ENCODE measurements at places on chromosomes 11 and 22. TPM values are rescaled to one million over a fixed set of nuclear protein-coding genes. Genes with fewer than 3 reads are reported as not detected.

TRIM64C gene
- total RNA-seq = not detected

MUC15 gene
- total RNA-seq = 7.1 TPM

OR8B8 gene
- not detected for total RNA-seq

PDGFD gene
- 14.4 TPM for total RNA-seq

MRGPRX3 gene
- total RNA-seq = not detected

MISFA gene
- total RNA-seq = 8.2 TPM

TMEM223 gene
- 30.1 TPM for total RNA-seq

DNA sequence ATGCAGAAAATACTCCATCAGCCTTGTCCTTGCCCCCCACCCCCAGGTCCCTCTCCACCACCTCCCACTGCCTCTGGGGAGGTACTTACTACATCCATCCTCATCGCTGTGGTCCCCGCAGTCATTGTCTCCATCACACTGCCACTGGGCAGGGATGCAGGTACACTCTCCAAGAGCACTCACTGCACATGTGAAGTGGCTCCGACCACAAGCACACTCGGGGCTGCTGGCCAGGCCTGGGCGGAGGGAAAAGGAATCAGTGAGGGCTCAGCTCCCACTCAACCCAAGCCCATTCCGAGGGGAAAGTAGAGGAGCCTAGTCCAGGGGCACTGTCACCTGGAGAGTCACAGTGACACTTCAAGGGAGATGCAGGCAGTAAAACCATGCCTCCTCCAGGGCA, 15.7 kb downstream of the LRP4 start:
- DNase-seq = no peak

- DNase-seq = no peak
Observed at GRCh38 chr11:129063118-129063517, 120.4 kb upstream of the TP53AIP1 start.

- DNase-seq = no peak
Observed at GRCh38 chr11:30106222-30107181, 89.7 kb upstream of the KCNA4 start.

- no peak for DNase-seq
Observed at GRCh38 chr11:2513441-2513840, 68.6 kb downstream of the KCNQ1 start.

- no peak for DNase-seq
Observed at GRCh38 chr11:575313-575995, 816 bp upstream of the PHRF1 start.

DNA sequence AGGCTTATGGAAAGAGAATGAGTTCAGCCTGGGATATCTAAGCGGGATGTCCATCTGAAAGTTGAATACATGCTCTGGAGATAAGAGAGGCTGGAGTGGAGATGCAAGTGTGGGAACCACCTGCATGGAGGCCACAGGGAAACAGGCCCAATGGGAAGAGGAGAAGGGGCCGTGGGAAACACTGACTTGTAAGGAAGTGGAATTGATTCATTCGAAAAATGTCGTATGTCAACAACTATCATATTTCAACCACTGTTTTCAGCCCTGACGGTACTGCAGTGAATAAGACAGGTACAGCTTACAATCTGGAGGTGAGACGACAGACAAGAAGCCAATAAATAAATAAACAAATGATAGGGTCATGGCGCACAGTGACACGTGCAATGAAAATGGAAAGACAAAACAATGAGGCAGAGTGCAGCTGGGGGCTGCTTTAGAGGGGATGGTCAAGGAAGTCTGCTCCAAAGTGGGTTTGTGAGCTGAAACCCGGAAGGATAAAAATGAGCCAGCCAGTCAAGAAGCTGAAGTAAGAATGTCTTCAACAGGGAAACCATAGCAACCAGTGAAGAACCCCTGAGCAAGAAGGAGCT, 35.9 kb downstream of the EFCAB6 start:
- DNase-seq = no peak

DNA sequence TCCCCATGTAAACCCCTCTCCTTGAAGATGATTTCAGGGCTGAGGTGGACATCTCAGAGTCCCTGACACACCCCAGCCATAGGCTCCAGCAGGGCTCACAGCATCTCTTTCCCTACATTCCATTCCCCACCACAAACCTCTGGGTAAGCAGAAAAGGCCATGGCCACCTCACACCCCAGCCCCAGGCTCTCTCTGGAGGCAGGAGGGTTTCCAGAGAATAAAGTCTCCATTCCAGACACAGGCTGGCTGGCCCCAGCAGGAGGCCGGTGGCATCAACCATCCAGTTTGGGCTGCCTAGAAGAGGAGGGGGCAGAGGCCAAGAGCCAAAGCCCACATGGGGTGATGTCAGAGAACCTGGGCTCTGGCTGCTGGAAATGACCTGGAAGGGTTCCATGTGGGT, 61.4 kb downstream of the TP53I11 start:
- DNase-seq = peak; percentile 15

- no peak for DNase-seq
Observed at GRCh38 chr11:125304876-125305275, 140.3 kb downstream of the PKNOX2 start.

GRCh38 chr22:20243537-20244249, 24.4 kb downstream of the RTN4R start:
- DNase-seq = peak; percentile 67

DNA sequence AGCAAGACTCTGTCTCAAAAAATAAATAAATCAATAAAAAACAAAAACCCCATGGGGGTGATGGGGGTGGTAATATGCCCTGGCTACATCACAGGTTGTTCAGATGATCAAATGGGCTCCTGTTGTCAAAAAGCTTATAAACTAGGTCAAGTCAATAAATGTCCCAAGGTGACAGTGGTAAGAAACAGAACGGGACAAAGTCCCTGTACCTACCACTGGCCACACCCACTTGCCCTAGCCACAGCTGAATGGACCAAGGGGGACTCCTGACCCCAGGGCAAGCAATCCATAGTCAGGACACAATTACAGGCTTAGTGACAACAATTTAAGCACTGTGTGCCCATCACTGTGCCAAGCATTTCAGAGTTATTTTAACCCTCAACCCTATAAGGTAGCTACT, 6.0 kb downstream of the NAGA start:
- DNase-seq = no peak

DNA sequence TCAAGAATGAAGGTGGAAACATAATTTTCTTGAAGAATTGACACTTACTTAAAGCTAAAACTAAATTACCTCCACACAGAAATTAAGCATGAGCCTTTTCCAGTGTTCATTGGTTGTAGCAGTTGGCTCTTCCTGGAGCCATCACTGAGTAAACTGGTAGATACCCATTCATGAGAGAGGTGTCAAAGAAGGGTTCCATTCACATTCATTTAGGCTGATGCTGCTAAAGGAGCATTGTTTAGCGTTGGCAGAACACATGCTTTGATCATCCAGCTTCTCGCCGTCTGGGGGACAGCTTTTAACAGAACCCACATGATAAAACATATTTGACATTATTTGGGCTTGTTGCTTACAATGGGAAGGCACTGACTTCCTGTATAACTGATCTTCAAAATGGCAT, 71.6 kb downstream of the TNRC6B start:
- no peak for DNase-seq

- DNase-seq = no peak
Observed at GRCh38 chr11:34184505-34185015, 79.1 kb downstream of the NAT10 start.

DNA sequence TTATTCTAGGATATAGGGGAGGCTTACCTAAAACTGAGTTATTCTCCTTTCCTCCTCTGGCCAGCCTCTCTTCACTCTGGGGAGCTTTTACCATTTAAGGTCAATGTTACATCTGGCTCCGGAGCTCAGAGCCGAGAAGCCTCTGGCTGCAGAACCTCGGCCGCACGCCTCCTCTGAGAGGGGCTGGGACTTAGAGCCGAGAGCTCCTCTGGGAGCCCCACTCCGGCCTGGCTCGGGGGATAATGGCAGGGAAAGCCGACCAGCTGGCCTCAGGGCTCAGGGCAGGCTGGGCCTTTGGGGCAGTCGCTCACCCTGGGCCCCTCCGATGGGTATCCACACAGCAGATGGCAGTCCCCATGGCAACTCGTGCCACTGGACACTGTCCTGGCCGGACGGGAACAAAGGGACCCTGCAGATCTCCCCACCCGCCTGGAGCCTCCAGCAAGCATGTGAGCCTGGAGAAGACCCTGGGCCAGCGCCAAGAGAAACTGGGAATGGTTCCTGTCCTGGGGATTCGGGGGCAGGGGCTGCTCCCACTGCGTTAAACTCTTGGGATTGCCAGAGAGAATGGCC, at the start of gene IRAG1:
Gene IRAG1, minus strand, starts transcription at position 247 of the 573 bp plus-strand sequence. Its CDS starts 153 bp downstream, at position 94.
- no peak for DNase-seq

- peak; percentile 71 for DNase-seq
Observed at GRCh38 chr11:64448599-64449380, 89.8 kb downstream of the RPS6KA4 start.

DNA sequence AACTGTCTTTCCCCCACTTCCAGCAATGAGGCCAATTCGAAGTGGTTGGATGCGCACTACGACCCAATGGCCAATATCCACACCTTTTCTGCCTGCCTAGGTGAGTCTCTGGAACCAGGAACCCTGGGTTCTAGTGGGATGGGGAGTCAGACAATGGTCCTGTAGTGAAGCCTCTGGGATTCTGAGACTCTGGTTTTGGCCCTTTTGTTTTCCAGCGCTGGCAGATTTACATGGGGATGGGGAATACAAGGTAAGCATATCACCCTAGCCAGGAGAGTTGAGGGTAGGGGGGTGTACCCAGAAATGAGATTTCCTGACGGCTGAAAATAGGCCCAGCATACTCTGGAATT, 530 bp downstream of the BBS1 start:
- no peak for DNase-seq

DNA sequence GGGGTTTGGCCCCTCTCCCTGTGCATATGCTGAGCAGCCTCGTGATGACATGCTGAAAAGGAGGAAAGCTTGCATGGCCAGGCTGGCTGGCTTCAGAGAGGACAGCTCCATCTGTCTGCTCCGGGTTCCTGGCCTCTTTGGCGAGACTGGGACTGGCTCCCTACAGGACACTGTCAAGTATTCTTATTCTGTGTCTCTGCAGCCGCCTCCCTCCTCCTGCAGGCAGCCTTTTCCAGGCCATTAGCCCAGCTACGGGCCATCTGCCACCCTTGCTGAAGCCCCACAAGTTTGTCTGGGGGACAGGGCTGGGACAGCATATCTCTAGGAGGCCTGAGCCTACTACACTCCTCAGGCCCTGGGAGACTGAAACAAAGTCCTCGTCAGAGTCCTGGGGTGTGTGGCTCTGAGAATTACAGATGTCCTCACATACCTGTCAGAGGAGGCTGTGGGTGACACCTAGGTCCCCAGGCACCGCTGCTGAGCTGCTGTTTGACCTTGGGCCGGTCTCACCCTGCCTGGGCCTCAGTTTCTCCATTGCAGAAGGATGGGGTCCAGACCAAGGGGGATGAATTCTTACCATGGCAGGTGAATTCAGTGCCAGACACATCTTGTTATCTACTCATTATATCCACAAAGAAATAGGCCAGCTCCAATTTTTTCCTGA, 11.0 kb downstream of the MRGPRG start:
- DNase-seq = no peak

Measured in A172 (cell line).